Chondrocyte (in vitro differentiated cells): ENCODE measurements at places on chromosomes 11 and 22.

GRCh38 chr11:43918662-43919061 is 23.8 kb upstream of the C11orf96 start:
- no peak for DNase-seq

DNA sequence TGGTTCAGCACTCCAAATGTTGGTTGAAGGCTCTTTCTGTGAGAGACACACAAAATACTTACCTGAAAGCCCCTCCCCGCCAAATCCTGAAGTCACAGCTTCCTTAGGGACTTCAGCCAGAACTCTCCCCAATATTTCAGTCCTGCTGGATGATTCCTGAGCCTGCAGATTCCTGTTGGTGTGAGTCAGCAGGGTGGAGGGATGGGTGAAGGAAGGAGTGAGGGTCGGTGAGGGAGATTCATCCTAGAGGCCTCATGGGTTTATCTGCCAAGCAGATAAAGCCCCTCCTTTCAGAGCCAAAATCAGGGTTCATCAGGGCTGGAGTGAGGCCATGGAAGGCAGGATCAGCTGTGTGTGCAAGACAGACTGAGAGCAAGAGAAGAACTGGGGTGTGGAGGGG is 37.9 kb downstream of the SMIM38 start:
- no peak for DNase-seq

DNA sequence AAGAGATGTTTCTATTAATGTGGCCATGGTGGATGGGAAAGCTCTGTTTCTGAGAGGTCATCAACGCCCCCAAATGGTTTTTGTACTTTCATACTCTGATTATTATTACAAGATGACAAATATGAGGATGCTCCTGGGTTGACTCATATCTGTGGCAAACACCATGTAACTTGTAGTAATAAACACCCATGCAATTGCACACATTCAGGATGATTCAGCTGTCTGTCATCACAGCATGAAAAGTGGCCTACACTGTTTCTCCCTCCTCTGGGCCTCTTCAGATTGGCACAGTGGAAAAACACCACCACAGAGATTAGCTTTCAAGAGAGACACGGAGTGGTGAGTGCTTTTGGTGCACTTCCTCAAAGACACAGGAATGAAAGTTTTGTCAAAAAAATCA is 85.4 kb downstream of the MTNR1B start:
- DNase-seq: no peak

GRCh38 chr22:17213976-17214375 is 5.3 kb downstream of the ADA2 start:
- no peak for DNase-seq

DNA sequence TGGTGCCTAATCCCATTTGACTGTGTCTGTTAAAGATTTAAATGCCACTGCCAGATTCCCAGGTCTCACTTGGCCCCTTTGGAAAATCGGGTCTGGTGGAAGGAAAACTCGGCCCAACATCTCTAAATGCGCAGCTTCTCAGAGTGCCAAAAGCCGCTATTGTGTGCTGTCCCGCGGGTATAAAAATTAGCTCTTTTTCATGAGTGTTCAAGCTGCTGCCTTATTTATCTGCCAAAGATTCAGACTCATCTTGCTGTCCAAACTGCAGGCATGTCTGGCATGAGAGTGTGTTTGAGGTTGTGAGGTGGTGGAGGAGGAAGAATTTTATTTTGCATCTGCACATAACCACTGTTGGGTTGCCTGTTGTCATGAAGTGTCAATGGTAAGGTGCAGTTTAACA is 91.4 kb downstream of the NELL1 start:
- DNase-seq: no peak

- no peak for DNase-seq
Observed at GRCh38 chr11:48056325-48057183, 76.2 kb downstream of the PTPRJ start.

DNA sequence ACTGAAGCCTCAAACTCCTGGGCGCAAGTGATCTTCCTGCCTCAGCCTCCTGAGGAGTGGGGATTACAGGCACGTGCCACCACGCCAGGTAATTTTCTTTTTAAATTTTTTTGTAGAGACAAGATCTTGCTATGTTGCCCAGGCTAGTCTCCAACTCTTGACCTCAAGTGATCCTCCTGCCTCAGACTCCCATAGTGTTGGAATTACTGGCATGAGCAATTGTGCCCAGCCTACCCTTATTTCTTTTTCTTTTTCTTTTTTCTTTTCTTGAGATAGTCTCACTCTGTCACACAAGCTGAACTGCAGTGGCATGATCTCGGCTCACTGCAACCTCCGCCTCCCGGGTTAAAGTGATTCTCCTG is 63.9 kb downstream of the AAMDC start:
- no peak for DNase-seq

DNA sequence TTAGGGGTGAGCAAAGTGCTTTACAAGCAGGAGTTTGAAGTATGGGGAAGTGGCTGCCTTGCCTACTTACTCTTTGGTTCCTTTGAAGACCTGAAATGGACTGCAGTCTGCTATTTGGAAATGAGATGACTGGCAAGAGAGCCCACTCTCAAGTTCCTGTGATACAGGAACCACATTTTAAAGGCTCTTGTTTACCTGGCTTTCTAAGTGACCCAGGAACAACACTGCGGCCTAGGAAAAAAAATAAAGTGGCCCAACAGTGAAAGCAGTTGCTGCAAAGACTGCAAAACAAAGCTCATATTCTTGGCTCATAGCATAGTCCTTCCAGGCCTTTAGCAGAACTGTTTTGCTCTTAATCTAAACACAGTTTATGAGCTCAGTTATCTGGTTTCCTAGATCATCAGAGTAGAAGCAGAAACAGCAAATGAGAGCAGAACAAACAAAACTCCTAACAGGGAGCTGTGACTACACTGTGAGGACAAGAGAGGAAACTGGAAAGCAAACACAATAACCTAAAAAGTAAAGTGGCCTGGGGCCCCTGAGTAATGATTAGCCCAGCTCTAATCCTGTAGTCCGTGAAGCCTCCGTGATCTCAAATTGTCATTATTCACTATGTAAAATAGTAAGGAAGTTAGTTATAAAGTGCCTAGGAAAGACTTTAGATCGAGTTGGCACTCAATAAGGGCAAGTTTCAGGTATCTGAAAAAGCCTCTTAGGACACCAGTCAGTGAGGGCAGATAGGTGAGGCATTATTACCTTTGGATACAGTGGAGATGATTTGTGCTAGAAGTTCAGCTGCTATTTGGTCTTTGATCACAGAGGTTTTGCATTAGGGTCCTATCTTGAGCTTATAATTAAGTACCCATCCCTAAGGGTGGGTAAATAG is 11.5 kb downstream of the CCDC117 start:
- no peak for DNase-seq

DNA sequence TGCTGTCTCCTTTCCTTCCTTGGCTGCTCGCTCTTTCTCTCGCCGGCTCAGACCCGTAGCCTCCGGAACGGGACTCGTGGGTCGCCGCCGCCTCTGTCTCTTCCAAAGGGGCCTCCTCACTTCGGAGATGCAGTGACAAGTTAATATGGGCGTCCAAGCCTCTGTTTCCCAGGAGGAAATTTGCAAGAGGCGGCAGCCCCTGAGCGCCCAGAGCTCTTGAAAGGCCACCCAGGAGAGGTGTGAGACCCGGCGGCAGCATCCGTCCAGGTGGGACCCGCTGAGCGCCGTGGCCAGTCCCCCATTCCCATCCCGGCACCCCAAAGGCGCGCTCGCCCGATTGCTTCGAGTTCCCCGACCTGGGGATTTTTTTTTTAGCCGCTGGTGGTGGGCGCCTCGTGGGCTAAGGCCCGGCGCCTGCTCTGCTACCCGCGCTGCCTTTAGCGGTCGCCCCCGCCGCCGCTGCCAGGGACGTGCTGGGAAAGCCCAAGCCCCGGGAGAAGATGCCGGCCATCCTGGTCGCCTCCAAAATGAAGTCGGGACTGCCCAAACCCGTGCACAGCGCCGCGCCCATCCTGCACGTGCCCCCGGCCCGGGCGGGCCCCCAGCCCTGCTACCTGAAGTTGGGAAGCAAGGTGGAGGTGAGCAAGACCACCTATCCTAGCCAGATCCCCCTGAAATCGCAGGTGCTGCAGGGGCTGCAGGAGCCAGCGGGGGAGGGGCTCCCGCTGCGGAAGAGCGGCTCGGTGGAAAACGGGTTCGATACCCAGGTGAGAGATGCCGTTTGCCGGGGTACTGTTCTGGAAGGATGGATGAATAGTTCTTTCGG is 772 bp downstream of the NAV2 start:
- DNase-seq: no peak

GRCh38 chr11:27477831-27478230 is 5.2 kb upstream of the LGR4 start:
- no peak for DNase-seq

- no peak for DNase-seq
Observed at GRCh38 chr22:32446321-32446720, 17.9 kb downstream of the BPIFC start.

- DNase-seq: no peak
Observed at GRCh38 chr11:108912581-108912980, 247.7 kb downstream of the DDX10 start.

DNA sequence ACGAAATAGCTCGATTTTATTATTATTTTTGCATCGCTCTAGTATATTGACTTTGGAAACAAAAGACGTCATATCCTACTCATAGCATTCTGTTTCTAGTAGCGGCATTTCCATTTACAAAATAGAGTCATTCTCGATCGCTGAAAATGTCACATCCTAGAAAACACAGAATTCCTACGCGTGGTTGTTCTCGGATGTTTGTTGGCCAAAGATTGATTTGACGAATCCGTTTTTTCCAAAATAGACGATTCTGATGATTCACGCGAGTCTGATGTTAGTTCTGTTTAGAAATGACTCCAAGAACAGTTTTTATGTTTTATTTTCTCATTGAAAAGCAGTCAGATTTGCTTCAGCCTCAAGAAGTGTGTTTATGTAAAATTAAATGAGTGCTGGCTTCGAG is 47.6 kb downstream of the SMIM38 start:
- DNase-seq: no peak
